Airway epithelial cell (primary cell): ENCODE measurements at places on chromosomes 6 and 20. TPM values are rescaled to one million over a fixed set of nuclear protein-coding genes. Genes with fewer than 3 reads are reported as not detected.

Gene PNLDC1
- total RNA-seq: 0.14 TPM in 2 replicates

Gene HDGFL1
- total RNA-seq: not detected in 2 replicates

Gene BANF2
- total RNA-seq: not detected in 2 replicates

Gene KAT14
- total RNA-seq: 9.8 and 11.2 TPM in 2 replicates

Gene WASF1
- 18.0 and 23.3 TPM in 2 replicates for total RNA-seq

Gene C6orf163
- total RNA-seq: 0.56 and 1.1 TPM in 2 replicates

Gene TINAG
- total RNA-seq: not detected in 2 replicates

Gene GPX5
- total RNA-seq: not detected in 2 replicates

Gene LZTS3
- total RNA-seq: 4.3 and 4.8 TPM in 2 replicates

Gene ISM1
- 0.28 TPM in 1 of 2 replicates, not detected in the other for total RNA-seq

Gene PRPH2
- total RNA-seq: 0.14 TPM in 2 replicates

Gene DZANK1
- total RNA-seq: 0.71 and 1.1 TPM in 2 replicates

Gene SLC17A3
- not detected in 2 replicates for total RNA-seq

Gene GNMT
- not detected in 2 replicates for total RNA-seq

Gene DOP1A
- total RNA-seq: 12.2 and 14.0 TPM in 2 replicates

Gene SYNDIG1
- not detected in 2 replicates for total RNA-seq

Gene GFOD1
- 8.4 and 10.2 TPM in 2 replicates for total RNA-seq

Gene ACTL10
- 2.8 and 3.2 TPM in 2 replicates for total RNA-seq

Gene GHRH
- not detected in 2 replicates for total RNA-seq

Gene SALL4
- 0.05 and 0.07 TPM in 2 replicates for total RNA-seq

Gene TRIM31
- 0.05 TPM in 1 of 2 replicates, not detected in the other for total RNA-seq

Gene PTK6
- 0.70 and 1.2 TPM in 2 replicates for total RNA-seq

Gene LINC00237
- not detected in 2 replicates for total RNA-seq

Gene CTSA
- 24.1 and 39.4 TPM in 2 replicates for total RNA-seq

Gene HLA-DPA1
- not detected in 2 replicates for total RNA-seq

Gene GTPBP2
- 22.1 and 28.0 TPM in 2 replicates for total RNA-seq

Gene CEP85L
- 3.5 and 3.9 TPM in 2 replicates for total RNA-seq

Gene FAM210B
- 17.0 and 23.8 TPM in 2 replicates for total RNA-seq

Gene COMMD7
- total RNA-seq: 9.9 and 23.6 TPM in 2 replicates

Gene ANKRD66
- total RNA-seq: not detected in 2 replicates

Gene RBPJL
- total RNA-seq: not detected in 2 replicates

Gene IL17A
- not detected in 2 replicates for total RNA-seq

Gene FGD2
- total RNA-seq: 0.63 and 1.0 TPM in 2 replicates

Gene PRSS16
- total RNA-seq: 1.7 and 7.6 TPM in 2 replicates

Gene ETV7
- total RNA-seq: 0.14 and 0.51 TPM in 2 replicates

Gene PRDM13
- total RNA-seq: not detected in 2 replicates

Gene LAMA2
- total RNA-seq: 0.37 and 0.49 TPM in 2 replicates
